ENCODE measurements at places on chromosomes 11 and 22.

- no peak for DNase-seq
Observed at GRCh38 chr22:20517841-20518592, 10.6 kb downstream of the MED15 start.

DNA sequence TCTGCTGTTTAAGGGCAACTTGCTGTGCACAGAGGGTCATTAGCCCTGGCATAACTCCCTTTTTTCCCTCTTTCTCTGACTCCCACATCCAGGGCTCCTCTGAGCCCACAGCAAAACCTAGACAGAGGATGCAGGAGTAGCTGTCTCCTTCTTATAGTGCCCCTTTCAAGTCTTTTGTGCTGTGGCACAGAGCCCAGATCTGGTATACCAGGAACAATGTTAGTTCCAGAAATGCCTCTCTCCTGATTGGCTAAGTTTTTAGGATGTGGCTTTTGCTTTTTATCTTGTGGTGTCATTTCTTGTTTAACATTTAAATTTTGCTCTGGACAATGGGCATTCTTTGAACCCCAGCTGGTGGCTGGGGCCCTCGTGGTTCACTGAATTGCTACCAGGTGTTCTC, 25.6 kb upstream of the RRM1 start:
- DNase-seq, result no peak

DNA sequence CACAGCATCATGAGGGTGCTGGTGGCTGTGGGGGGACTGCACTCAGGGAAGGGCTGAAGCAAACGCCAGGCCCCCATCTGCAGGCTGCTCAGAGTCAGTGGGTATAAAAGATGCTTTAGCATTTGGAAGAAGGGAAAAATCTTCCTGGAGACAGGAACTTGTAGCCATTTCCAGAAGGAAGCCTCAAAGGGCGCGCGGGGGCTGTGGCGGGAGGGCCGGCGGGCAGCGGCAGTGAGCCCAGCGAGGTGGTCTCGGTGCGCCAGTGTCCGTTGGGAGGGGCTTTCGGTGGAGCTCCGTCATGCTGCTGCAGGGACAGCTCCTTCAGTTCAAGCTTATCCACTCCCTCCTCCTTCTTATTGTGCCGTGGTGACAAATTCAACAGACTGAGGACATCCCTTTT, 63.0 kb upstream of the PITPNB start:
- no peak for DNase-seq

DNA sequence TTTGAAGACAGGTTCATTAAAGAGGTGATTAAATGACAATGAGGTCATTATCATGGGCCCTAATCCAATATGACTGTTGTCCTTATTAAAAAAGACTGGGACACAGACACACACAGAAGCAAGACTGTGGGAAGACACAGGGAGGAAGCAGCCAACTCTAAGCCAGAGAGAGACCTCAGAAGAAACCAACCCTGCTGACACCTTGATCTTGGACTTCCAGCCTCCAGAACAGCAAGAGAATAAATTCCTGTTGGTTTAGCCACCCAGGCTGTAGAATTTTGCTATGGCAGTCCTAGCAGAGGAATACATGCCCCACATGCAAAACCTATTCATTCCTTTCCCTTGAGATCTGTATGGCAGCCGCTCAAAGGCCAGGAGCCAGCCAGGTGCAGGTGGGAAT, 35.6 kb upstream of the CACNG2 start:
- DNase-seq, result no peak

GRCh38 chr22:30413001-30413400, 12.6 kb upstream of the MTFP1 start:
- no peak for DNase-seq

DNA sequence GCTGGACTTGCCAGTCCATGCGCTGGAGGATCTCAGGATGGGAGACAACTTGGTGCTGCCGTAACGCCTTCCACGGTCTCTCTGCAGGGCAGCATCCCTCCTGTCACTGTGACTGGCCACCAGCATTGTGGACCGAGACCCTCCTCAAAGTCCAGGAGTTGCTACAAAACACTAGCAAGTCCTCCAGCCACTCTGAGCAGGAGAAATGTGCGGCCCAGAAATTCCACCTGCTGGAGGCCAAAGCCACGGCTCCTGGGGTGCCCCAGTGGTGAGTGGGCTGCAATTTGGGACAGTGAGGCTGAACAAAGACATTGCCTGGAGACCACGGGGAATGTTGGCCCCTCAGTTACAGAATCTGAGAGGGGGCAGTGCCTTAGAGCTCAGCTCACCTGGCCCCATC, 6.9 kb upstream of the DSCAML1 start:
- no peak for DNase-seq

DNA sequence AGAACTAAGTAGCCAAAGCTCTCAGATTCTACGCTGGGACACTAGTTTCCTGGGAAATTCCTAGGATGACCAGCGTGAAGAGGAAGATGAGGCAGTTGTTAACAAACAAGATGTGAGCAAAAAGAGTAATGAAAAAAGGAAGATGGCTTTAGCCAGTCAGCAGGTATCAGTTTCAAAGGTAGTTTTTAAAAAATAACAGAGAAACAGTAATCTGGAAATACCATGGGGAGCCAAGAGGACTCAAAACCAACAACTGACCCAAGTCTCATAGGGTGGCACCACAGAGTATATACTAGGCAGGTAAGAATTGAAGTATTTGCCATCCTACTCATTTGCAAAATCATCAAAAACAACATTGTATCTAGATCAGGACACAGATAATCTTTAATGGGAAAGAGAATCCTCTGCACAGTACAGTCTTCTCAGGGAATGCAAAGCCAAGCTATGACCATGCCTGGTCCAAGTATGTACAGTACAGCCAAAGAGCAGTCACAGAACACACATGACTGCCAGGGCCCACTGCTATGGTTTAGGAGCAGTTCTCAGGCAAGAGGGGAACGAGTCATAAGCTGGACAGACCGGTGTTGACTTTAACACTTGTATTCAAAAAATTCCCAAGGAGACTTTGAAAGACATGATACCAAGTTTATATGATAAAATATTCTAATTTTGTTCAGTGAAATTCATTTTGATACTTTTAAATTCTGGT, 20.6 kb downstream of the MSANTD4 start:
- no peak for DNase-seq

DNA sequence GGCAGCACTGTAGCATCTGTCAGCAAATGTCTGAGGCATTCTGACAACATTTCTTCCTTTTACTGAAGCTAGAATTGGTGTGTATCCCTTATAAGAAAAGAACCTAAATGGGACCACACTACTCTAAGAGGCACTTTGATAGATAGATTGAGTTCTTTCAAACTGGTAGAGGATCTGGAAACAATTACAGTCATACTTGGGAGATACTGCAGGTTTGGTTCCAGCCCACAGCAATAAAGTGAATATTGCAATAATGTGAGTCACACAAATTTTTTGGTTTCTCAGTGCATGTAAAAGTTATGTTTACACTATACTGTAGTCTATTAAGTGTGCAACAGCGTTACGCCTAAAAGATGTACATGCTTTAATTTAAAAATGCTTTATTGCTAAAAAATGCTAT, 96.9 kb downstream of the SBF2 start:
- DNase-seq, result no peak

GRCh38 chr22:19669570-19669969, 44.7 kb upstream of the SEPTIN5 start:
- no peak for DNase-seq

- no peak for DNase-seq
Observed at GRCh38 chr11:9901943-9902342, 238.1 kb downstream of the SWAP70 start.

DNA sequence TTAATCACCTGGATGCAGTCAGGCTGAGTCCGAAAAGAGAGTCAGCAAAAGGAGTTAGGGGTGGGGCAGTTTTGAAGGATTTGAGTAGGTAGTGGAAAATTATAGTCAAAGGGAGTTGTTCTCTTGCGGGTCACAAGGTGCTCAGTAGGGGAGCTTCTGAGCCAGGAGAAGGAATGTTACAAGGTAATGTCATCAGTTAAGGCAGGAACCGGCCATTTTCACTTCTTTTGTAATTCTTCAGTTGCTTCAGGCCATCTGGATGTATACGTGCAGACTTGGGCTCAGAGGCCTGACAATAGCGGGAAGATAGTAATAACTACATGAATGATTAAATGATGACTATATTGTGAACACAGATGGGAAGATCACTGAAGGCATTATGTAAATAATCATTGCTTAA, 6.2 kb downstream of the SC5D start:
- no peak for DNase-seq

- DNase-seq, result no peak
Observed at GRCh38 chr22:38760477-38761201, 4.8 kb upstream of the SUN2 start.

- DNase-seq, result no peak
Observed at GRCh38 chr11:64254326-64254725, 3.0 kb downstream of the PLCB3 start.

DNA sequence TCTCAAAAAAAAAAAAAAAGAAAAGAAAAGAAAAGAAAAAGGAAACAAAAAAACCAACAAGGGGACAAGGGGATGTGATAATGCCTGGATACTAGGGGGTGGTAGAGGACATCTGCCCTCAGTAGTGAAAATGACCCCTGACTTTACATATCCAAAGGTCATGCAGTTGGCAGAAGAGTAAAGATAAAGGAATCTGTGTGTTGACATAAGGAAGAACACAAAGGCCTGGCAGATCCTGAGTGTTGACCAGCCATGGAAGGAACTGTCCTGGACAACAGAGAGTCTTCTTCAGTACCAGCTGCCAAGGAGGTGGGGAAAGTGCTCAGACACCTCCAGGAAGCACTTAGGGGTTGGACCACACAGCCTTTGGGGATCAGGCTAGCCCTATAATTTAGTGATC, 12.6 kb downstream of the SLC43A1 start:
- DNase-seq, result no peak

DNA sequence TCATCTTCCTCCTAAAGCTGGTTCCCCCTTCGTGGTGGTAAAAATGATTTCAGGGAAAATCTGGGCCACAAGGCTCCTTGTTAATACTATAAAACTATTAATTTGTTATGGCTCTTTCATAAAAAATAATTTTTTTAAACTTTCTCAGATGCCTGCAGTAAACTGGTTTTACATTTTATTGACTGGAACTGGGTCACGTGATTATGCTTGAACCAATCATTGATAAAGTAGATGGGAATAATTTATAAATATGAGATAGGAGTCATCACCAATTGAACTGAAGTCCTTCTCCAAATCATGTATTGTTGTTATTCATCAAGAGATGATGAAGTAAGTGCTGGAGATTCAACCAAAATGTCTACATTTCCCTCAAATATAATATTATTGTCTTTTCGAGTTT, 138.4 kb downstream of the SLC17A6 start:
- DNase-seq, result no peak

DNA sequence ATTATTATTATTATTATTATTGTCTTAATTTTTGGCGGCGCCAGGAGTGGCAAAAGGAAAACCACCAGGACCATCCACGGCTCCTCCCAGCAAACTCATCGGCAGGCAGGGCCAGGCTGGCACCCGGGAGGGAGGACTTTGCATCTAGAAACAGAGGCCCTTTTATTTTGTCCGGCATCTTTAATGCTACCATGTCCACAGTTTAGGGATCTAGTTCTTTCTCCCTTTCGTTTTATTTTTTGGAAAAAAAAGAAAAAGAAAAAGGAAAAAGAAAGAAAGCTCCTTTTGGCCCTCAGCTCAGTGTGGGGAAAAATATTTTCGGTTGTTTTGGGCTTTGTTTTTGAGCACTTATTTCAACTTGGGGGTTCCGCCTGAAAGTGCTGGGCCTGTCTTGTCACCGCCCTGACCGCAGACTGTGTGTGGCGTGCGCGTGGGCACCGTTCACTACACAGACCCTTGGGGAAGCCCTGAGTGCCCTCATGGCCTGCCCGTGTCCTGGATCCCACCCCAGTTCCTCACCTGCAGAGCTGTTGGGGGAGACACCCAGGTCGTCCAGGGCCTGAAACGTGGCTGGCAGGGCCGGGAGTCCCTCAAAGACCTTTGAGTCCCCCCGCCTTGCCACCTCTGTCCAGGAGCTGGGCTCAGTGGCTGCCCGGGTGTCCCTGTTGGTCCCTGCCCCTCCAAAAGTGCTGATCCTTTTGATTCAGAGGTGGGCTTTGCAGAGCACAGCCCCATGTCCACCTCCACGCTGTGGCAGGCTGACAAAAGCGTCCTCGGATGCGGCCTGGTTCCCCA, 69.1 kb upstream of the PPARA start:
- DNase-seq, result no peak

DNA sequence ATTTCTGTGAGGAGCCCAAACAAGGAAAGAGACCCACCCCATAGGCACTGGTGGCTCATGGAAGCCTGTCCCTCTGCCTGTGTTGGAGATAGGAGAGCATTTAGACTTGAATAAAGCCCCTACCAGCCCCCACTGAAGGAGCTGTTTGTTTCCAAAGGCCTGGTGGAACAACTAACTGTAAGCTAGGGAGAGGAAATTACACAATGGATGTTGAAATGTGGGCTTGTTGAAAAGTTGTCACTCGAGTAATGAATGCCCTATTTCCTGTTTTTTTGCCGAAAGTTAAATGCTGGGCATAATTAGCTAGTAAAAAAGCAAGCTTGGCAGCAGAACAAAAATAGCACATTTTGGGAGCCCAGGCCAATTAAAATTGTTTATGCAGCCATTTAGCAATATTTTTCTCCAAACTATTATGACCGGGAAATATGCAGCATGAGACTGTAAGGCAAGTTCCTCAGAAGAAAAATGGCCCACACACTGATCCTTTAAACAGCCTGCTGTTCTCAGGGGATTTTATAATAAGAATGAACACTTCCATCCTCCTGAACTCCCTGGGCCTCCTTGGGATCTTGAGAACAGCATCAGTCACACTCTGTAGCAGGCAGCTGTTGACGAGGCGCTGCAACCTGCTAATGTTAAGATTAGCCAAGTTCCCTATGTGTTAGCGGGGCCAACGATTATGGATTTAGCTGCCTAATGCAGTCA, 38.6 kb upstream of the LMO2 start:
- no peak for DNase-seq

DNA sequence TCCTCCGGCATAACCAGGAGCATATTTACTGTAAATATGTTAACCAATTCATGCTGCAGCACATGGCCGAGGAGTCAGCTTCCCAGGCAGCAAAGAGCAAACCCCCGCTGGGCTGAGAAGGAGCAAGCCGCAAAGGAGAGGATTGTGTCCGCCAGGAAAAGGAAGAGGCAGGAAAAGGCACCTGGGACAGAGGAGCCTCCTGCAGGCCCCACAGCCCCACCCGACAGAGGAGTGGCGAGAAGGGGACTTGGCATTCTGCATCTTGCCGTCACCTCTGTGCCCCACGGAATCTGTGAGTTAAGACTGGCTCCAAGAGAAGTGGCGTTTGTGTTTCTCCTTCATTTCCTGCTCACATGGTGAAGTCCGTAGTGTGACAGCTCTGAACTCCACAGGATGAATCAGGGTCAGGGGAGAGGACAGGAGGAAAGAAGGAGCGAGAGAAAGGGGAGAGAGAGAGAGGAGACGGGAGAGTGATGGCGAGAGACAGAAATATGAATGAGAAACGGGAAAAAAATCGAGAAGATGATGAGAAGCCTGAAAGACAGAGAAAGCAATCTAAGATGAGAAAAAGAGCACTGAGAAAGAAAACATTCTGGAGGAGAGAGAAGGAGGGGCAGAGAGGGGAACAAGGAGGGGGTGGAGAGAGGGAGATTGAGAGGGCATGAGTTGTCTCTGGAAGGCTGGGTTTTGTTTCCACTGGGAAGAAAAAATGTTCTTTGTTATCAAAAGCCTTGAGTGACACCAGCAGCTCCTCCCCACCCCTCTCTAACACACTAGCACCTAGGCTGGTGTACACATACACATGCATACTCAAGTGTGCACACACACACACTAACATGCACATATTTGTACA, 489.6 kb downstream of the MN1 start:
- no peak for DNase-seq

All from stimulated activated CD8-positive, alpha-beta memory T cell treated with anti-CD3 and anti-CD28 coated beads, Interleukin-4, amount 100 ng/mL, for 48 hours (primary cell).